ENCODE measurements at places on chromosomes 12 and 14.
A peak's percentile ranks its signal among the peaks of the same experiment; 100 is the strongest.

DNA sequence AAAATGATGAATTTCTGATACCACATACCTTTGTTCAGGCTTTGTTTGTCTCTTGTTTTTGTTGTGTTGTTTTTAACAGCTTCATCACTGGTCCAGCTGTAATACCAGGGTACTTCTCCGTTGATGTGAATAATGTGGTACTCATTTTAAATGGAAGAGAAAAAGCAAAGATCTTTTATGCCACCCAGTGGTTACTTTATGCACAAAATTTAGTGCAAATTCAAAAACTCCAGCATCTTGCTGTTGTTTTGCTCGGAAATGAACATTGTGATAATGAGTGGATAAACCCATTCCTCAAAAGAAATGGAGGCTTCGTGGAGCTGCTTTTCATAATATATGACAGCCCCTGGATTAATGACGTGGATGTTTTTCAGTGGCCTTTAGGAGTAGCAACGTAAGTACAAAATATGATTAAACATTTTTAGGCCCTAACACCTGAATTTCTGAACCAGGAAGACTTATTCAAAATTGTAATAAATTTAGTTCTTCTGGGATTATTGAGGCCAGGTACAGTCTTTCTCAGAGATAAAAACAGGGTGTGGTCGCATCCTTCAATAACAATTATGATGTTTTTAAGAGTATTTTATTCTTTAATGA lies 22.4 kb downstream of the RXYLT1 start:
- DNase-seq: no peak

DNA sequence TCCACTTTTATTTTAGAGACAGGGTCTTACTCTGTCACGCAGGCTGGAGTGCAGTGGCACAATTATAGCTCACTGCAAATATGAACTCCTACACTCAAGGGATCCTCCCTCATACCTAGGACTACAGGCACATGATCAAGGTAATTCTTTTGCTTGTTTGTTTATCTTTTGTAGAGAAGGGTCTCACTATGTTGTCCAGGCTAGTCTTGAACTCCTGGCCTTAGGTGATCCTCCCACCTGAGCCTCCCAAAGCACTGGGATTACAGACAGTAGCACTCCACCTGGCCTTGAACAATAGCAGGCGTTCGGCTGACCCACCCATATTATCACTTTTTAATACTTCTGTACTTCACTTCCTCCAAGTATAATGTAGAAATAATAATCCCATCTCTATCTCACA lies 1.4 kb upstream of the RACGAP1 start:
- no peak for DNase-seq

DNA sequence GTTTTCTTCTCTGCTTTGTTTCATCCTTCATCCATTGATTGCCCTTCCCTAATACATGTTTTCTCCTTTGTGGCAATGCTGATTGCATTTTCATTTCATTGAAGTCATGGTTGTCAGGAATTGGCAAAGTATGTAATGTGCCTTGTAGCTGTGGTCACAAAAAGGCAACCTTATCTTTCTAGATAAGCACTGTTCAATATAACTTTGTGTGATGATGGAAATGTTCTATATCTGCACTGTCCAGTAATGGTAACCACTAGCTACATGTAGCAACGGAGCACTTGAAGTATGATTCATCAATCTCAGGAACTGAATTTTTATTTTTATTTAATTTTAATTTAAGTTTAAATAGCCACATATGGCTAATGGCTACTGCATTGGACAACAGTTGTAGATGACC lies 79.8 kb downstream of the PCNX1 start:
- DNase-seq: no peak

- DNase-seq: no peak
Measured at GRCh38 chr12:110688446-110689280, at the start of gene HVCN1. Gene HVCN1 (minus strand): TSS chr12:110689115. CDS start chr12:110683245, 5,870 bp downstream.

- DNase-seq: no peak
Measured at GRCh38 chr14:75005357-75005756, 2.6 kb downstream of the EIF2B2 start.

DNA sequence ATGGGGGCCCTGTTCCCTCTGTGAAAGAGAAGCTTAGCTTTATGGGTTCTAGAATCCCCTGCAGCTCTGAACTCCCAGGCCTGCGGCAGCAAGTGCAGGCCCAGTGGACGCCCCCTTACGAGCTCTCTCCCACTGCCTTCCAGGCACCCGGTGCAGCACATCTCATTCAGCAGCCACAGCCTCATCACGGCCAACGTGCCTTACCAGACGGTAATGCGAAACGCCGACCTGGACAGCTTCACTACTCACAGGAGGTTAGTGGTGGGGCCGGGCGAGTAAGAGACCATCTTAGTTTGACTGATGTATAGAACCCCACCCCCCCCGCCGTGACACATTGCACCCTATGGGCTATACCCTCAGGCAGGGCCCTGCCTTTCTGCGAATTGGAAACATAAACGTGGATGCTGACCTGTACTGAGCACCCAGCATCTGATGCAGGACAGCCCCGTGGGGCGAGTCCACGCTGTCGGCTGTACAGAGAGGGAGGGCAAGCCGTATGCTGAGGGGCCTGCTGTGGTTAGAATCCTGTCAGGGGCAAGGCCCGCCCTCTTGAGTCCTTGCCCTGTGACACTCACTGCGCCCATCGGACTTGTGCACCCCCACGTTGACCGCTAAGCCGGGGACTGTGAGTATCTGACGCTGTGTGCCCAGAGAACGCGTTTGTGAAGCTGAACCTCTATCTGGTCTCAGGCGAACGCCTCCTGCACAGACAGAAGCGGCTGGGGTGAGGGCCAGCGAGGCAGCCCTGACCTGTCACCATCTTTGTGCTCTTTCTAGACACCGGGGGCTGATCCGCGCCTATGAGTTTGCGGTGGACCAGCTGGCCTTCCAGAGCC lies 71.7 kb downstream of the TESC start:
- DNase-seq: no peak

- DNase-seq: peak; percentile 27
Measured at GRCh38 chr12:108857158-108857407, 300 bp downstream of the SSH1 start.

DNA sequence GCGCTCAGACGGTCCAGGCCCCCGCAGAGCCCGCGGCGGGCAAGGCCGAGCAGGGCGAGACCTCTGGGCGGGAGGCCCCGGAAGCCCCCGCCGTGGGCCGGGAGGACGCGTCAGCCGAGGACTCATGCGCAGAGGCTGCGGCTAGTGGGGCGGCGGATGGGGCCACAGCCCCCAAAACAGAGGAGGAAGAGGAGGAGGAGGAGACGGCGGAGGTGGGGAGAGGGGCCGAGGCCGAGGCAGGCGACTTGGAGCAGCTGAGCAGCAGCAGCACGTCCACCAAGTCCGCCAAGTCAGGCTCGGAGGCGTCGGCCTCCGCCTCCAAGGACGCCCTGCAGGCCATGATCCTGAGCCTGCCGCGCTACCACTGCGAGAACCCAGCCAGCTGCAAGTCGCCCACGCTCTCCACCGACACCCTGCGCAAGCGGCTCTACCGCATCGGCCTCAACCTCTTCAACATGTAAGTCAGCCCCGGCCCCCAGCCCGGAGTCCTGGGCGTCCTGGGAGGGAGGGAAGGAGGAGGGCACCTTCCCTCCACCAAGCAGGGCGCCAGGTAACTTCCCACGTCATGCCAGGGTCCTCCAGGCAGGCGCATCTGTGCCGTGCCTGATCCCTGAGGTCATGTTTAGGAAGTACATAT lies 72.4 kb downstream of the IQSEC3 start:
- DNase-seq: no peak

DNA sequence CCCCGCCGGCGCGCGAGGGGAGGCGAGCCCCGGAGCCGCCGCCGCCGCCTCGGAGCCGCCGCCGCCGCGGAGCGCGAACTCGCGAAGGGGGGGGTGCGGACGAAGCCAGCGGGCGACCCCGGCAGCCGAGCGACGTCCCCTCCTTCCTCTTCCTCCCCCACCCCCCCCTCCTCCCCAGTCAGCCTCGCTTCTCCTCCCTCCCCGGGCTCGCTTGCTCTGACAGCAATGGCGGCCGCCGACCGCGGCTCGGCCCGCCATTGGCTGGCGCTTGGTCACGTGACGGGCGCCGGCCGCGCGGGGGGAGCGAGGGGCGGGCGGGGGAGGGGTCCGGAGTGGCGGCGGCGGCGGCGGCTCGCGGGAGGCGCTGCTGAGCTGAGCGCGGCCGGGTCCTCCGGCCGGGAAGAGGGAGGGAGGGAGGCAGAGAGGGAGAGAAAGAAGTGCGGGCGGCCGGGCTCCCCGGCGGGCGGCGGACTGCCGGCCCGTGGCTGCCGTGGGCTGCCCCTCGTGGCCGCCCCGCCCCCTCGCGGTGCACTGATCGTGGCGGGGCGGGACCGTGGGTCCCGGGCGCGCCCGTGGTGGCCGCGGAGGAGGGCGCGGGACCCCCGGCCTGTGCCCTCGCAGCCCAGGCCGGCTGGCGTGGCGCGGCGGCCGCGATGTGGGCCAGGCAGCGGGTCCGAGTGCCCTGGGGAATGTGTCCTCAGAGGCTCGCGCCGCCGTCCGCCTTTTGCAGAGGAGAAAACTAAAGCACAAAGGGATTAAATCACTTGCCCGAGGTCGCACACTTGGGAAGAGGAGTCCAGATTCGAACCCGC lies at the start of gene MED13L:
Gene MED13L (minus strand): TSS at position 227 of the 812 bp plus-strand sequence. CDS start 562 bp downstream, outside the sequence.
- DNase-seq: peak; percentile 87

DNA sequence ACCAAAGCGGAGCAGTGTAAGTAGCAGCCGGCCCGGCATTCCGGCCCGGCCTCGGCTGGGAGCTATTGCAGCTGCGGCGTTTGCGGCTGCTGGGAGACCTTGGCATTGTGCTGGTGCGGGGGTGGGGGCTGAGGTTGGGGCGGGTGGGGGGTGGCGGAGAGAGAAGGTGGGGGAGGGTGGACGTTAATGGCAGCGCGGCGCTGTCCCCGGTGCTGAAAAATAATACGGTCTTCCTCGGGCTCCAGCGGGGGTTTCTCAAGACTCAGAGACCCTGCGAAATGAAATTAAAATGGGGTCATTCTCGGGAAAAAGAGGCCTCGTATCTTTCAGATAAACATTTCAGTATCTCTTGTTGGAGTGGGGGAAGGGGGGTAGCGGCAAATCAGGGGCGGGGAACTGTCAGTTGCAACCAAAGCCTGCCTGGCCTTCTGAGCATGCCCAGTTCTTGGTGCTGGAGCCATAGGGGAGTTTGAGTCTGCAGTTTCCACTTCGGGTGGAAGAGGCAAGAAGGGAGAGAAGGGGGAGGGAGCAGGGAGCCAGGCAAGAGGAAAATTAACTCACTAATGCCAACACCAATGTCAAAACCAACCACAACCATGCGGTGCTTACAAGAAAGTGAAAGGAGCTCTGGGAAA lies 414 bp downstream of the UNC79 start:
- DNase-seq: no peak

- no peak for DNase-seq
Measured at GRCh38 chr12:131737150-131737827, 26.4 kb downstream of the SFSWAP start.

GRCh38 chr14:58772116-58772515 lies 134.4 kb downstream of the DACT1 start:
- DNase-seq: no peak

- no peak for DNase-seq
Measured at GRCh38 chr12:58764100-58764953, 156.0 kb downstream of the LRIG3 start.

GRCh38 chr14:100865682-100866591 lies 37.6 kb downstream of the RTL1 start:
- DNase-seq: no peak
